ENCODE measurements at places on chromosomes 16 and 17.
A peak's percentile ranks its signal among the peaks of the same experiment; 100 is the strongest.

DNA sequence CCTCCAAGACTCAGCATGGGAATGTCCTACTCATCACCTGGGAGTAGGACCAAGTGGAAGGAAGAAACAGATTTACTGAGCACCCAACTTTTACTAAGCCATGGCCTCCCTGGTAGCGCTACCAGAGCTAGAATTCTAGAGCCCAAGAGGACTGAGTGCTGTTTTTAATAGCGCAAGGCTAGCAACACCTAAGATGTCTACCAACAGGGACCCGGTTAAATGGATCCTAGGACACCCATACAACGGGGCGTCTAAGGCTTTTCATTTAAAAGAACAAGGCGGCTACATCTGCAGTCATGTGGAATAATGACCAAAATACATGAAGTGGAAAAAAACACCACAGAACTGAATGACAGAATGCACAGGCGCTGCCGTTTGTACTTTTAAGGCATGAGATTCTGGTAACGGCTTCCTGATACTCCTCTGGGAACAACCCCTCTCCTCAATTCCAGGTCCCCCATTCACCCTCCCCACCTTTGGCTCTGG lies 5.1 kb downstream of the GGA2 start:
- DNase-seq = no peak

DNA sequence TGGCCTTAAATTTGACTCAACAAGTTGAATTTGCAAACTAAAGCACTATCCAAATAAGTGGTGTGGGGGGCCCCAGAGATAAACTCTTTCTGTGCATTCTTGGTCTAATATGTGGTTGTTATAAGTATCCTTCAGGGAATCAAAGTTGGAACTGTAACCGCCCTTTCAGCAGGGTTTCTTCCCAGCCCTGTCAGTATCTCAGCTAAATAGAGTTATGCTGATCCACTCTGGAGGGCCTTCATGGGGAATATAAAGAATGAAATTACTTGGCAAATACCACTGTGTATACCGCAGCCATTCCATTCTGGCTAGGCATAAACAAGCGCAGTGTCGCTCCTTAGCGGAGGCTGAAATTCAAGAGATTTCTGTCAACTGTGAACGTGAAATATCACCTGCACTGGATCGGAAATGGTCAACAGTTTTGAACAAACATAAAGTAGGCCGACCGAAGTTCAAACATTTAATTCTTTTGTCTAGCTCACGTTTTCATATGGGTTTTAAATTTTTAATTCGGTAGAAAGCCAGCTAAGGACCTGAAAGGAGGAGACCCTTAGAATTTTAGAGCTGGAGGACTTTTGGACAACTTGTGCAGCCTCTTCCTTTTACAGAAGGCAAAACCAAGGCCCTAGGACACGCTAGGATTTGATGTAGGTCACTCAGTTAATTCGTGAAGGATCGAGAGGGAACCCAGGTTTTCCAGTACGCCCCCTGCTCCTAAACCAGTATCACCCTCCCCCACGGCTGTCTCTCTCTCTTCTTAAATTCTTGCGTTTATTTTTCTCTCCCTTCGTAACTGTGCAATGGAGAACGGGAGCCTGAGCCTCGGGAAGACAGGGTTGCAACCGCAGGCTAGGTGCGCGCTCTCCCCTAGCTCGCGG lies 74.7 kb downstream of the CHD9 start:
- DNase-seq = no peak

DNA sequence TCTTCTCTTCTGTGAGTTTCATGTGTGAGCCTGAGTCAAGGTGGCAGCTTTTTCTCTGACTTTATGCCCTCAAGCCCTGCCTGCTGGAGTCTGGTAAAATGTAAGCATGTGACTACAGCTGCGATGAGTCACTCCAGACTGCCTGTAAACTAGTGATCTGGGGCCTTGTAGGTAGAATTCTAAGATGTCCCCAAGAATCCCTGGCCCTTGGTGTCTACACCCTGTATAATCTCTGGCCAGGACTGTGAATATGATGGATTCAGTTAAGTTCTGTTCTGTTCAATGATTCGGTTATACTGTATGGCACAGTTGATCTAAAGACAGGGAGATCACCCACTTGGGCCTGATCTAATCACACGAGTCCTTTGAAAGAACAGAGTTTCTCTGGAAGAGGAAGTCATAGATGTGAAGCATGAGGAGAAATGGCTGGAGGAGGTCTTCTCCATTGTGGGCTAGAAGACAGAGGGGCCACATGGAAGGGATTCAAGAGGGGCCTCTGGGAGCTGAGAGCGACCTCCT lies 29.8 kb downstream of the PRSS54 start:
- DNase-seq = no peak

DNA sequence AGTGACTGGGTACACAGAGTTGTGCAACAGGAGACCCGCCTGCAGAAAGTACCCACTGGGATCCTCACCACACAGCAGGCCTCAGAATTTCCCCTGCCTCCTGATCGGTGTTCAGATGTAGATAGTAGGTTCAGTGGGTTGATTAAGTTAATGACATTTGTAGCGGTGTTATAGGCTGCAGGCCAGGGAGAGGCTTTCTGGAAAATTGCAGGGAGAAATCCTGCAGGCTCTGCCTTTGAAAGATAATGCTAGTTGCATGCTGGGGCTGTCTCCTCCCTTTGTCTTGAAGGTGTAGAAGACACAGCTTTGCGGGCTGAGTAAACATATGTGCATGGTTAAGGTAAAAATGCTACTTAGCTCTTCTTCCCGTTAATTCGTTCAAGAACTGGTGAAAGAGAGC lies 406.3 kb upstream of the RBFOX1 start:
- no peak for DNase-seq

DNA sequence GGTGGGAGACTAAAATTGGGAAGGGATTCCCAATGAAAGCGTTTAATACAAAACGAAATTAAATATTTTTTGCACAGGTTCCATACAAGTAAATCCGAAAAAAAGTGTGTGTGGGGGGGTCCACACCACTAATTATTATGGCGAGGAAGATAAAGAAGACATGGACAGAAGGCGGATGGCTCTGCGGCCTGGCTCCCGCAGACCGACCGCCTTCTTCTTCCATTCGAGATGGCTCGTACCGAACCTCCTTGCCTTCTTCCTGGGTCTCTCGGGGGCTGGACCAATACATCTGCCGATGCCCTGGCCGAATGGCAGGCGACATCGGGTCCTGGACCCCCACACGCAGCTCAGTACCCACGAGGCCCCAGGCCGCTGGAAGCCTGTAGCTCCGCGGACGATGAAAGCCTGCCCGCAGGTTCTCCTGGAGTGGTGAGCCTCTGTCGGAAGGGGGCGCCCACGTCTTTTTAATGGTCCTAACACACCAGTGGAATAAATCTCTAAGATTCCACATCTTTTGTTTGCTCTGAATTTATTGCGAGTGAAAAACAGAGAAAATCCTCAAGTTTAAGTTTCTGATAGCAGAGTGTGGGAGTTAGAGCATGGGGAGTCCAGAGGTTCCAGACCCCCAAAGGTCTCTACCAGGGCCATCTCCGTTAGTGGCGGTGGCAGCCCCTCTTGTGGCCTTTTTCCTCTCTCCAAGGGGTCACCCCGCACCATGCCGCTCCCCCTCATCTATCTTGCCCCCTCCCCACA lies 1.4 kb downstream of the PRAC2 start:
- peak; percentile 60 for DNase-seq

- DNase-seq = no peak
These were observed 2.3 kb downstream of the DPEP2NB start for GRCh38 chr16:68013440-68013839.

Measured in stimulated activated CD8-positive, alpha-beta memory T cell treated with anti-CD3 and anti-CD28 coated beads, Interleukin-7, amount 100 ng/mL, for 1 hour (primary cell).